Activated B cell treated with CpG ODN at 0.5 μM for 24 hours (primary cell): ENCODE measurements at places on chromosomes 3 and 15. TPM values are rescaled to one million over a fixed set of nuclear protein-coding genes. Genes with fewer than 3 reads are reported as not detected.

Gene CFAP92
- total RNA-seq, result not detected in 2 replicates

Gene XCR1
- not detected in 2 replicates for total RNA-seq

Gene RAB6B
- not detected in 2 replicates for total RNA-seq

Gene STXBP5L
- not detected in 2 replicates for total RNA-seq

Gene INSYN1
- total RNA-seq, result not detected in 2 replicates

Gene ATOSA
- 73.8 and 96.8 TPM in 2 replicates for total RNA-seq

Gene LSMEM2
- total RNA-seq, result not detected in 2 replicates

Gene EDC3
- 44.8 and 49.5 TPM in 2 replicates for total RNA-seq

Gene RFTN1
- 323 and 365 TPM in 2 replicates for total RNA-seq

Gene TGM4
- not detected in 2 replicates for total RNA-seq

Gene GCSAM
- total RNA-seq, result 16.0 and 17.3 TPM in 2 replicates

Gene LSM3
- total RNA-seq, result 12.9 and 14.2 TPM in 2 replicates

Gene AVEN
- 14.1 and 15.7 TPM in 2 replicates for total RNA-seq

Gene TTLL13
- total RNA-seq, result 0.49 and 2.2 TPM in 2 replicates

Gene CCDC14
- 24.9 and 30.1 TPM in 2 replicates for total RNA-seq

Gene RTP4
- total RNA-seq, result 7.4 and 9.0 TPM in 2 replicates

Gene GHSR
- total RNA-seq, result not detected in 2 replicates

Gene IL17RB
- 3.0 and 3.8 TPM in 2 replicates for total RNA-seq

Gene CACNA1D
- total RNA-seq, result 1.9 and 2.0 TPM in 2 replicates

Gene SLC7A14
- total RNA-seq, result not detected in 2 replicates

Gene PLA1A
- 0.56 and 1.1 TPM in 2 replicates for total RNA-seq

Gene IQCF5
- total RNA-seq, result not detected in 2 replicates

Gene TRH
- total RNA-seq, result not detected in 2 replicates

Gene KIAA1143
- 35.4 and 43.6 TPM in 2 replicates for total RNA-seq

Gene ZNF609
- total RNA-seq, result 25.9 and 28.6 TPM in 2 replicates

Gene TATDN2
- total RNA-seq, result 55.6 and 56.2 TPM in 2 replicates

Gene GUCA1C
- total RNA-seq, result not detected in 2 replicates

Gene C3orf20
- 0.16 and 0.17 TPM in 2 replicates for total RNA-seq

Gene CLDN18
- not detected in 2 replicates for total RNA-seq

Gene KLHL6
- 34.6 and 41.7 TPM in 2 replicates for total RNA-seq

Gene LMCD1
- 5.4 and 6.0 TPM in 2 replicates for total RNA-seq

Gene ZNF80
- total RNA-seq, result 0.53 and 0.66 TPM in 2 replicates

Gene WNT5A
- not detected in 2 replicates for total RNA-seq

Gene PGBD4
- total RNA-seq, result 4.8 and 5.3 TPM in 2 replicates

Gene PROK2
- not detected in 2 replicates for total RNA-seq

Gene ROPN1
- not detected in 2 replicates for total RNA-seq

Gene TRPC1
- 1.2 and 1.3 TPM in 2 replicates for total RNA-seq

Gene OR5K2
- not detected in 2 replicates for total RNA-seq

Gene LDHAL6B
- total RNA-seq, result not detected in 2 replicates

Gene TIMMDC1
- total RNA-seq, result 73.0 and 76.1 TPM in 2 replicates

Gene CHRNA3
- not detected in 2 replicates for total RNA-seq

Gene RHCG
- not detected in 2 replicates for total RNA-seq

Gene GRK7
- total RNA-seq, result not detected in 2 replicates

Gene MAP1A
- 0.11 and 0.12 TPM in 2 replicates for total RNA-seq

Gene DUOXA2
- total RNA-seq, result not detected in 2 replicates

Gene SEMA3G
- not detected in 2 replicates for total RNA-seq

Gene ANKRD63
- 0.32 TPM in 1 of 2 replicates, not detected in the other for total RNA-seq

Gene KNSTRN
- total RNA-seq, result 11.5 and 13.4 TPM in 2 replicates

Gene MOBP
- total RNA-seq, result 0.13 TPM in 1 of 2 replicates, not detected in the other

Gene CHRNA5
- 1.3 TPM in 2 replicates for total RNA-seq

Gene C3orf49
- not detected in 2 replicates for total RNA-seq

Gene EEFSEC
- 20.0 and 21.3 TPM in 2 replicates for total RNA-seq

Gene PRSS50
- total RNA-seq, result not detected in 2 replicates

Gene CLEC3B
- not detected in 2 replicates for total RNA-seq
